ENCODE measurements at places on chromosomes 2 and 18. TPM values are rescaled to one million over a fixed set of nuclear protein-coding genes. Genes with fewer than 3 reads are reported as not detected.
A peak's percentile ranks its signal among the peaks of the same experiment; 100 is the strongest.

Gene ANO7
- total RNA-seq = 140 TPM

Gene TUBA4B
- not detected for total RNA-seq

Gene MAP3K19
- total RNA-seq = not detected

DNA sequence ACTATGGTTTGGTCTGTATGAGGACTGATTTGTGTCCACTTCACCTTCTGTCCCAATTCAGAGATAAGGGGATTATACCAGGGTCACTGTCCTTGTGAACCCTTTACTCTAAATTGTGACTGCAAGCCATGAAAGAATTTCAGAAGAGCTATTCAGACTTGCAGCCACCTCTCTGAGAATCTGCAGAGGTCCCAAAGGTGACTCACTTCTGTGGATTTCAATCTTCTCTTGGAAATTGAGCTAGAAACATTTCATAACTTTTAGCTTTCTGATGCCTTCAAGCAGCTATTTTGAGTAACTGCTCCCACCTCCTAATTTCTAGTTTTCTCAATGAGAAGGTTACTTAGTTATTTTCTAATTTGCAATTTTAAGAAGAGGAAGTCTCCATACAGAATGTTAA is 1242.4 kb upstream of the ACVR2A start:
- no peak for DNase-seq
- no peak overlapping the region for H3K4me3 ChIP-seq
- no peaks in the 10 kb centered on the region for H3K36me3 ChIP-seq
- H3K27ac ChIP-seq = no peak overlapping the region

GRCh38 chr18:56873441-56874140 is 222.4 kb downstream of the WDR7 start:
- H3K4me3 ChIP-seq = no peak overlapping the region
- no peak for DNase-seq
- H3K27ac ChIP-seq = no peak overlapping the region
- H3K27me3 ChIP-seq = no peaks in the 10 kb centered on the region
- H3K36me3 ChIP-seq = no peaks in the 10 kb centered on the region

- peak within 1 kb of the TSS; percentile 86 for H3K27ac ChIP-seq
- DNase-seq = peak; percentile 25
- no peaks in the 10 kb centered on the region for H3K36me3 ChIP-seq
- H3K4me1 ChIP-seq = peaks cover 6% of the 10 kb centered on the region
Observed at GRCh38 chr2:190649035-190649797, at the start of gene NAB1. NAB1 (plus strand) TSS chr2:190649083; CDS start chr2:190659177, 10,094 bp downstream.

GRCh38 chr2:33051586-33052360 is 105.0 kb downstream of the LTBP1 start:
- no peak overlapping the region for H3K4me3 ChIP-seq
- no peaks in the 10 kb centered on the region for H3K4me1 ChIP-seq
- H3K27ac ChIP-seq = peak overlapping the region; percentile 14
- no peaks in the 10 kb centered on the region for H3K36me3 ChIP-seq

DNA sequence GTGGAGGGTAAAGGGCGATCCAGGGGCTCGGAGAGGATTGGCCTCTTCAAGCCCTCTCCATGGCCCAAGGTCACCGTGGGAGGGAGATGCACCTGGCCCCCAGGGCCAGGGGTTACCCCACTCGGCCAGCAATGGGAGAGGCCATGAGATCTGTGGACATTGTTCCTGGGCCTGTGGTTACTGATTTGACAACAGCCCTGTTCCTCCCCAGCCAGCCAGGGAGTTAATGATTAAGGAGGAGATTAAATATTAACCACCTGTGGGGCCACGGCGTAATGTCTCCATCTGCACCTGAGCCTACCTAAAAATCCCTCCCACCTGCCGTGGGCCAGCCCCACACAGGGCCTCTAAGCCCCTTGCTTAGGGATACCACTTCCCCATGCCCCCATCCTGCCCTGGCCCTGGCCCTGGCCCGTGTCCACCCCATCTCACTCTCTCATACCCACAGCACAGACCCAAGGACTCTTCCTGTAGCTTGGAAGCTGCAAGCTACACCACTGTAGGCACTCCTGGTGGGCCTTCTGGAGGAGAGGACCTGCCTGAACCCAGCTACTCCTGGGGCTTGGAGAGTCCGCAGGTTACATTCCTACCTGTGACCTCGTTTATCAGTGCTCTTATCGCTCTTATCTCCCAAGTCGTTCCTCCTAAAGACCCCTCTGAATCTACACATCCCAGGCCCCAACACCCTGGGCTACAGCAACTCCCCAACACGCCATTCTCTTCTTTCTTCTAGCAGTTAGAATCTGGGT is 32.1 kb downstream of the ZFP36L2 start:
- H3K27ac ChIP-seq = no peak overlapping the region
- H3K4me3 ChIP-seq = no peak overlapping the region
- no peak for DNase-seq
- H3K36me3 ChIP-seq = no peaks in the 10 kb centered on the region
- no peaks in the 10 kb centered on the region for H3K4me1 ChIP-seq
- no peaks in the 10 kb centered on the region for H3K27me3 ChIP-seq

DNA sequence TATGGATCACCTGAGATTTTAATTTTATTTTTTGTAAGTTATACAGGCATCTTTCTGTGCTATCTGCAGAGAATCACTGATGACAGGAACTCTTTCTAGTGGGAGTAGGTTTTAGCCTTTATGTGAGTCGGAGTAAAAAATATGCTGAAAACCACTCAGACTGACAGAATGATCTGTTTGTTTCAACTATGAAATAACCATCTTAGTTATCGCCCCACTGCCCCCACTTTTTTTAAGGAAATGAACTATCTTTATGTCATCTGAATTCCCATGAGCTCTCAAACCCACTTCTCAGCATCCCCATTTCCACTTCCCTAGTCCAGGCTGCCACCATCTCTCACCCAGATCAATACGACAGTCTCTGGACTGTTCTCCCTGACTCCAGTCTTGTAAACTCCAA is 38.9 kb downstream of the MRPL33 start:
- H3K36me3 ChIP-seq = no peaks in the 10 kb centered on the region
- no peak for DNase-seq
- H3K4me1 ChIP-seq = no peaks in the 10 kb centered on the region

- no peaks in the 10 kb centered on the region for H3K27me3 ChIP-seq
- DNase-seq = peak; percentile 80
- no peaks in the 10 kb centered on the region for H3K36me3 ChIP-seq
- peaks cover 2% of the 10 kb centered on the region for H3K4me1 ChIP-seq
Observed at GRCh38 chr2:70871398-70872211, 36.0 kb upstream of the CD207 start.

- H3K4me3 ChIP-seq = no peak overlapping the region
- H3K36me3 ChIP-seq = no peaks in the 10 kb centered on the region
- no peak overlapping the region for H3K27ac ChIP-seq
- peaks cover 4% of the 10 kb centered on the region for H3K4me1 ChIP-seq
- no peaks in the 10 kb centered on the region for H3K27me3 ChIP-seq
Observed at GRCh38 chr2:29113891-29114321, 1.3 kb upstream of the CLIP4 start.

DNA sequence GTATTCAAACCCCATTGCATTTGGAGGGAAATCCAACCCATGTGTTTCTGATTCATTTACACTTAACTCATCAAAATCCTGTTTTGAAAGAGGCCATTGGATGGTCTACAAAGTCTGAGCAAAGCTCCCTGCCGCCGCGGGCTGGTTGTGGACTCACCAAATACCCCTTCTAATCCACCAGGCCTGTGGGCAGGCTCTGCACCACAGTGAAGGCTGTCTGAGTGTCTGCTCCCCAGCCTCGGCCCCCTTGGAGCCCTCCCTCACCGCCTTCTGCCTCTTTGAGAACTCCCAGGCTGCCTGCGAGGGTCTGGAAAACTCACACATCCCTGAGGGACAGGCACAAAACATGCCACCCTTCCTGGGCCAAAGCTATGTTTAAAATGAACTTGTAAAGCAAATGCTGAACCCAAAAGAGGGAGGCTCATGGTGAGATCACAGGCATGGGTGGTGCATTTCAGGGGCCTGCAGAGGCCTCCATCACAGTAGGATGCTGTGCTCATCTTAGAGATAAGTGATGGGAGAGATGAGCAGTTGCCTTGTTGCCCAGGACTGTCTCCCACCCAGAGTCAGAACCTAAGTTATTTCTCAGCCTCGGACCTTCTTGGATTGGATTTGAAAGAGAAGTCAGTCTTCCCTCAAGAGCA is 225.0 kb downstream of the CYP26B1 start:
- no peaks in the 10 kb centered on the region for H3K4me1 ChIP-seq
- no peak overlapping the region for H3K27ac ChIP-seq
- H3K36me3 ChIP-seq = no peaks in the 10 kb centered on the region
- H3K4me3 ChIP-seq = no peak overlapping the region
- DNase-seq = no peak

GRCh38 chr18:46040747-46041104 is 31.3 kb downstream of the PSTPIP2 start:
- H3K27me3 ChIP-seq = no peaks in the 10 kb centered on the region
- H3K36me3 ChIP-seq = no peaks in the 10 kb centered on the region
- H3K27ac ChIP-seq = no peak overlapping the region
- no peak overlapping the region for H3K4me3 ChIP-seq
- DNase-seq = no peak
- no peaks in the 10 kb centered on the region for H3K4me1 ChIP-seq
